C1 segment of cervical spinal cord (tissue), 14 donors: ENCODE measurements at places on chromosomes 3 and 15.

GRCh38 chr3:71984843-71985613 lies 200.1 kb upstream of the PROK2 start:
- DNase-seq: no peak

- no peak for DNase-seq
These were observed 175.3 kb downstream of the ABHD5 start for GRCh38 chr3:43865887-43866528.

DNA sequence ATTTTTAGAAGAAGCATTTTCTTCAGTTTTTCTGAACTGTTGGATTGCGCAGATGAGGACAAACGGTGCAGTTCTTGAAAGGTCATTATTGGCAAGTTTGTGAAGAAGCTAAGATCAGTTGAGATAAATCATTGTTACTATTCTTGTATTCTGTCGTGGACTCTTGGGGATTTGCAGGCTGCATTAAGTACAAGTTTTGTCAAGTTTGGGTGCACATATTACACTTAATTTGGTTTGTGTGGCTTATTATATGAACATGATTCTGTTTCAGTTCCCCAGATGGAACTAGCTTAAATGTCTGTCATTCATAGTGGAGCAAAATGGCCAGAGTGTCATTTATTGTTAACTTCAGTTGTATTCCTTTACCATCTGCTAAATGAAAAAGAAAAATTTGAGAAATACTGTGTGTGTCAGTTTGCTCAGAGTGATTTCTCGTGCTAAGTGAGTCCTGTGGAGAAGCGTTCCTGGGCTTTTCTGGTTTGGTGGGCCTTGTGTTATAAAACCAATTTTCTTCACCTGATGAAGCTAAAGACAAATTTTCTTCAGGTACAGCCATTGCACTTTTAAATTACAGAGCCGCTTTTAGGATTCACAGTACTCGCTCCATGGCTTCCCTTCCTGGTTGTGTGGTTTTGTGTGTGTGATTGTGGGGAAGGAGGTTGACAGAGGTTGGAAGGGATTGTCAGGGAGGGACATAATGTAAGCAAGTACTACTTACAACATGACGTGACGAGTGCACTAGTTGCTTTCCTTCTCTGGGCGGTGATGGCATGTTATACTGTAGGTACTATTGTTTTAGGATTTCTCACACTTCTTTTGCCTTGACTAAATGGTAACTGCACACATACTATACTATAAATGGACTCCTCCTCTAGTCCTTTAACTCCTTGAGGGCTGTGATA lies 1.7 kb downstream of the AKAP13 start:
- DNase-seq: no peak

DNA sequence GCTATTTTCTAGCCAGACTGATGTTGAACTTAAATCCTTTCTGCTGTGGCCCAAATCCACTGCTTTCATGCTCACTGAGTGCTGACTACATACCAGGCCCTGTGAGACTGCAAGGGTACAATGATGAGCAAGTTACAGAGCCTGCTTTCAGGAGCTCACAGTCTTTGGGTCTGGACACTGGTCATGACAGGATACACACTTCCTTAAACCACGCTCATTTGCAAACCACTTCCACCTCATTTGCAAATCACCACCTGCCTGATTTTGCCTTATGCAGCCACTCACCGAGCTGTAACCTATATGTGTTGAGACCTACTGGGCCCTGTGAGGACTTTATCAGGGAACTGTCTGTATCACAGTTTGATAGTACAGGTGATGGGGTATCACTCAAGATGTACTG lies 50.2 kb upstream of the LRRC58 start:
- DNase-seq: no peak

- DNase-seq: no peak
These were observed 220.5 kb downstream of the TJP1 start for GRCh38 chr15:29601811-29602210.

- no peak for DNase-seq
These were observed 7.2 kb downstream of the BRK1 start for GRCh38 chr3:10122724-10123123.
